ENCODE measurements at places on chromosomes 3 and 15.

- DNase-seq: no peak
Observed at GRCh38 chr3:177262396-177262795, 65.1 kb upstream of the TBL1XR1 start.

DNA sequence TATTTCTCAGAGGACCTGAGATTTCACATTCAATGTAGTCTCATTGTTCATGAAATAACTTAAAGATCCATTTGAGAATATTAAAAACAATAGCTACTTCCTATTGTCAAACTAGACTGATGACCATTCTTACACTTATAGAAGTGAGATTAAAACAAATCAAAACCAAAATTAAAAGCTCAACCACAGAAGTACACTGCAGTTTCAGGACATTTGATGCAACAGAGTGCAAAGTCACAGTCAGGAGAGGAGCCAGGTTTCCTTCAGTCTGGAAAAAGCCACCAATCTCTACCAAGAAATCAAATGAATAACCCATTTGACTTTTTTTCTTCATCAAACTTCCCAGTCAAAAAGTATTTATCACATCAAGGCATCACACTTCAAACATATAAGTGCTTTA, 5.5 kb downstream of the CCPG1 start:
- DNase-seq: no peak

GRCh38 chr3:39809181-39809994, at the start of gene MYRIP:
Gene MYRIP (plus strand): TSS chr3:39809609. CDS start chr3:39900817, 91,208 bp downstream.
- DNase-seq: peak; percentile 65

GRCh38 chr3:43795491-43795890, 104.8 kb downstream of the ABHD5 start:
- no peak for DNase-seq

DNA sequence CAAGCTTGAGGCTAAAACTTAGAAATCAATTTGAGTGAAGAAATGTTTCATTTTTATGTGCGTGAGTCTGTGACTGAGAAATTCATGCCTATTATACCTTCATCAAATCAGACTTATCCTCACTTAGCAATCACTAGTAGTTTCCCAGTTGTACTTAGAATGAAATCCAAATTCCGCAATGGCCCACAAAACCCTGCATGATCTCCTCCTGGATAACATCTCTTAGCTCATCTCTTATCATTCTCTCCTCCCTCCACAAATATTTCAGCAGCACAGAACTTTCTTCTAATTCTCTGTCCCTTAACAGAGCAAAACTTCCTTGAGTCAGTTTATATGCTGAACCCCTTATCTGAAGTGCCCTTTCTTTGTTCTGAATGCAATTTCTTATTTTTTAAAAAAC, 198.8 kb upstream of the TGFBR2 start:
- DNase-seq: no peak

DNA sequence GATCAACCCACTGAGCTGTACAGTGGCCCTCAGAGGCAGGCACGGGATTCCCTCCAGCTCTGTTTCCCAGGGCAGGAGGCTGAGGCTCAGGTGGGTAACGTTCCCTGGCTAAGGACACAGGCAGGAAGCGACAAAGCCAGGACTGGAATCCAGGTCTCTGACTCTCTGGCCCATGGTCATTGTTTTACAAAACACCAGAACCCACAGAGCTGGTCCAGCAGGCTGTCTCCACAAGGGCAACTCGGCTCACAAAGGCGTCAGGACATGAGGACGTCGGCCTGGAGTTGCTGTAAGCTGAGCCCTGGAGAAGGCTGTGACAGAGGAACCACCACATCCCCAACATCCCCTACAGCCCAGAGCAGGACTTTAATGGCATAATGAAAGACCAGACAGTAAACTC, 30.7 kb downstream of the NUP210 start:
- no peak for DNase-seq

DNA sequence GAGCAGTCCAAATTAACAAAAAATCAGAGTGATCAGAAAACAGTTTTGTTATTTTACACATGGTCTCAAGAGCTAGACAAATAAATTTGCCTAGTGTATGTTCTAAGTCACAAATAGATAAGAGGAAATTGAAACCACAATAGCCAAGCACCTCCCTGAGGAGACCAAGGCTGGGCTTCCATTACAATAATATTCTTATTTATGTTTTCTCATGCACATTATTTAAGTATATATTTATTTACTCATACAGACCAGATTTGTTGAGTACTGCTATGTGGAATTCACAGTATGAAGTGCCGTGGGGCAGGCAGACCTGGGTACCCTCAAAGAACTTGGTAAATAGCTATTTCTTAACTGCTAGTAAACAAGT, 242.3 kb upstream of the ICE2 start:
- DNase-seq: no peak

DNA sequence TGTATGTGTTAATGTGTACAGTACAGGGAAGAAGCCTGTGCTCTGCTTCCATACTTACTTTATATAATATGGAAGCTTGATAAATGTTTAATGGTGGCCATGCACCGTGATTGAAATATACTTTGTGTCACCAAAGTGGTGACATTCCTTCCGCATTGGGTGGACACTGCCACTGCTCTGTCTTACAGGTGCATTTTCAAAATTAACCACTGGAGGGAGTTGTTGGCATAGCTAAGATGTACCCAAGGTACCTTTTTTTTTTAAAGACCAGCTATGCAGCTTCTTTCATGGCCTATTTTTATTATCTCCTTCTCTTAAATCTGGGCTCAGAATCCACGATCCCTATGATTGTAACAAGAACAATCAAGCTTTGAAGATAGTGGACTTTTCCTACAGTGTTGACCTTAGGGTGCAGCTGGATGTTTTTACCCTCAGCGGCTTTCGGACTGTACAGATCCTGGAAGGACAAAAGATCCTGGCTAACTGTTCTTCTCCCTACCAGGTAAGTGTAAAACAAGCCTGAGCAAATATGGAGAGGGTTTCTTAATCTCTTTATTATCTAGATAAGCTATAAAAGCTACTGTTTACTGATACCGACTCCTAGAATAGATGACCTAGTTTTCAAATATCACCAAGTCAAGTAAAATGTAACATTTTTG, 21.6 kb upstream of the PAK6 start:
- DNase-seq: peak; percentile 64

DNA sequence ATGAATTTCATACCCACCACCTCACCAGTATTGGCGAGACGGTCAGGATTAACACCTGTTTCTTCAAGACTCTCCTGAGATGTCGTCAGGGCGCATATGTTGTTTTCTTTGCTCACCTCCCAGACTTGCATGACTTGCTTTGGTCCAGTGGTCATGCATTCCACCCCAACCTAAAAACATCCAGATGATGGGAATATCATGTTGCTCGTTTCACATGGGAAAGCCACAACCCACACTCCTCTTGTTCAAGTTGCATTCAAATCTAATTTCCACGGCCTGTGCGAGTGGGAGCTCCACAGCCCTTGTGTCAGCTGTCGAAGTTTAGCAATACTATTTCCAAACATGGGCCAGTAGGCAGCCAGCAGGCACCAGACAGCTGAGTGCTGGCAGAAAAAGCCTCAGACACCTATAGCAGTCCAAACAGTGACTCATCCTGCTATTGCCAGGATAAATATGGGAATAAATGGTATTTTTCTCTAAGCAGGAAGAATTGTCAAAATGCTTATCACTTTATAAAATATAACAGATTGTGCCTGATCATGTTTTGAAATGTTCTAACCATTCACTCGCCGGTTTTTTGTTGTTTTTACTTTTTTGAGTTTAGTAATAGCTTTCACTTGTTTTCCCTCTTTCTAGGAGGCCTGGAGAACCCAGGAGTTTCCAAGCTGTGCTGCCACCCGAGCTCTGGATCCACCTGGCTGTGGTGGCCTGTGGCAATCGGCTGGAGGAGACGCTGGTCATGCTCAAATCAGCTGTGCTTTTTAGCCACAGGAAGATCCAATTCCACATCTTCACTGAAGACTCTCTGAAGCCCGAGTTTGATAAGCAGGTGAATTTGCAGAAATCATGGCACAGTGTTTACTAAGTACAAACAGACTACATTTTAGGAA, 20.1 kb downstream of the GXYLT2 start:
- no peak for DNase-seq

GRCh38 chr15:97652700-97653167, 307.8 kb upstream of the ARRDC4 start:
- no peak for DNase-seq

DNA sequence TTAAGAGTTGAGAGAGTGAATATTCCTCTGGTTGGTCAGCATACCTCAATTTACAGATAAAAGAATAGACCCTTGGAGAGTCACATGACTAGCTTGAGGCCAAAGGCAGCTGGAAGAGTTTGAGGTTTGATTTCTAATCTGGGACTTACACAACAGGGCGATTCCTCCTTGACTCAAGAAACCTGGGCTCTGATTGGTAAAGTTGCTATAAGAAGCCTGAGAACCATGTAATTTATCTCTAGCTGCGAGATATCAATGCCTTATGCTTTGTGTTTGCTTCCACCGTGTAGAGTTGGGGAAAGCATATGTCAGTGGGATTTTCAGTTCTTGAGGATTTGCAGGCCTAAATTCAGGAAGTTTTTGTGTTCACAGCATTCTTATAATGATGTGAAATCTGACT, 206.0 kb downstream of the KLHL25 start:
- DNase-seq: no peak

GRCh38 chr3:79564192-79564591, 203.6 kb downstream of the ROBO1 start:
- DNase-seq: no peak

- DNase-seq: no peak
Observed at GRCh38 chr15:81752546-81752942, 293.3 kb downstream of the MEX3B start.

GRCh38 chr3:134526319-134526718, 40.5 kb downstream of the CEP63 start:
- no peak for DNase-seq

- no peak for DNase-seq
Observed at GRCh38 chr15:92346063-92346462, 47.6 kb upstream of the ST8SIA2 start.

DNA sequence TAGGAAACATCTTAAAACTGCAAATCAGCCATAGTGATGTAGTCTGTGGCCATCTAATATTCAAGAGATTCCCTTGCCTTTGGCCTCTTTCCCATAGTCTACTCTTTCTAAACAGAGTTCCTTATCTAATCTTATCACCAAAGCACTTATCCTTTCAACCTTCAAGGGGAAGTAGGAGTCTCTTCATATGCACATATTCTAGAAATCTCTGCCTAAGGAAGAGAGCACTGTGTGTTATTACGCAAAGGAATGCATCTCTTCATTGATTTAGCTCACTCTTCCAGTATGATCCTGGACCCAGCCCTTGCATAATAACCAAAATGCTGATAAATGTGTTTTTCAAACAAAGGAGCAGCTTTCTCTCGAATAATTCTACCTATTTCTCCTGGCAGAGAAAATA, 253.7 kb upstream of the TPRG1 start:
- DNase-seq: no peak

GRCh38 chr15:32096916-32097617, 66.8 kb downstream of the CHRNA7 start:
- DNase-seq: no peak

- no peak for DNase-seq
Observed at GRCh38 chr15:48425051-48425450, 93.8 kb downstream of the DUT start.

DNA sequence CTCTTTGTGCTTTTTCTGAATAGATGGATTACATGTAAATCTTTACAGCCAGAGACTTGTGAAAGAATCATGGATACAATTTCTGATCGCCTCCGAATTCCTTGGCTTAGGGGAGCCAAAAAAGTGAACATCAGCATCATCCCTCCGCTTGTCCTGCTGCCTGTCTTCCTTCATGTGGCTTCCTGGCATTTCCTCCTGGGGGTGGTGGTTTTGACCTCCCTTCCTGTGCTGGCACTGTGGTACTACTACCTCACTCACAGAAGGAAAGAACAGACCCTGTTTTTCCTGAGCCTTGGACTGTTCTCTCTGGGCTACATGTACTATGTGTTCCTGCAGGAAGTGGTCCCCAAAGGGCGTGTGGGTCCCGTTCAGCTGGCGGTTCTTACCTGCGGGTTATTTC, 5.9 kb downstream of the ZDHHC23 start:
- no peak for DNase-seq

DNA sequence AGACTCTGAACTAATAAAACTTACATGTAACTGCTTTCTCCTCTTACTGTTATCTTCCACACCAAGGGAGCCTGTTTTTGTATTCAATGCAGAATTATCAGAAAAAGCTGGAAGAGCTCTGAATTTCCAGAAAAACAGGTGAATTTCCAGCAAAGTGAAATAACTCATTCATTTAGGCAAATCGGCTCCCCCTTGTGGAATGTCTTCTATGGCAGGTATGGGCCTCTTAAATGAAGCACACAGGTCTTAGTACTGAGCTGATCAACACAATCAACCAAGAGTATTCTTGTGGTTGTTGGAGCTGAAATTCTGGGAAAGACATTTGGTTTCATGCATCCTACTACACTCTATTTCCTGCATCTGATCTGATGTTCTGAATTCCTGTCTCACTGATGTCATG, 31.0 kb upstream of the PTPRG start:
- DNase-seq: no peak

GRCh38 chr3:186096290-186096689, 12.6 kb downstream of the ETV5 start:
- DNase-seq: no peak

DNA sequence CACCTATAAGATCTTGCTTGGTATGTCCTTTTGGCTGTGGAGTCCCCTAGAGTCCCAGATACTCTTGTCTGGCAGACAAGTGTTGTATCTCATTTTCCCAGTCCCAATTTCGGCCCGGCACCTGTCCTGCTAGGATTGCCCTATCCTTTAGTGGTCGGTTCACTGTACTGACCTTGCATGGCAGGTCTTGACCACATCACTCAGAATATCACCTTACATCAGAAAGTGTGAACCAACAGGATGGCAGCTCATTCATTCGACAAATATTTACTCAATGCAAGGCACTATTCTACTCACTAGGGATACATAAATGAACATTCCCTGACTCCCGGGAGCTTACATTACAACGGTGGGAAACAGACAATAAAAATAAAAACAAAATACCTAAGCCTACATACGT, 5.7 kb upstream of the CCDC80 start:
- no peak for DNase-seq

- DNase-seq: no peak
Observed at GRCh38 chr3:12179441-12179840, 20.7 kb upstream of the TIMP4 start.

DNA sequence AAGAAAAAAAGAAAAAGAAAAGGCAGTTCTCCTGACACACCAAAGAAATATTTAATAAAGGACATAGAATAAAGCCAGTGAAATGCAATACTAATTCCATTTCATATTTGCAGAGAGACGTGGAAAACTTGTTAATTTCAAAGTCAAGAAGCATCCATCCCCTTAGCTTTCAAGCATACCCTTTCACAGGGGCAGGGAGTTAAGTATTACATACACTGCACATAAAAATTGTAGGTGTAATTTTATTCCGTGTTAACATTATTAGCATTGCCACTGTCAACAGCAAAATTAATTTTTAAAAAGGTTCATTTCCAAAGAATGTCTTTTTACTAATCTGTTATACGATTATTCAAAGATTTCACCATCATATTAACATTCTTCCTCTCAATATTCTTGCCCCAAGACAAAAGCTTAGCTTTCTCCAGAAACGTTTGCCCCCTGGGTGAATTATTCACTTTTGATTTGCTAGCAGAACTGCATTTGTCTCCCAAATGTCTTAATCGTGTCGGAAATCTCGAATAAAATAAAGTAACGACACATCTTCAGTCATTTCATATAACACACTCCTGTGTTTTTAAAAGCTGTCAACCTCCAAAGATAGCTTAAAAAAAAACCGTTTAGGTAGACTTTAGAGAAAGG, 517.9 kb downstream of the MECOM start:
- DNase-seq: no peak

- no peak for DNase-seq
Observed at GRCh38 chr3:137992592-137992991, 17.4 kb upstream of the CLDN18 start.

GRCh38 chr3:145224886-145225285, 936.1 kb downstream of the PLOD2 start:
- no peak for DNase-seq

GRCh38 chr3:151835751-151836525, 22.0 kb downstream of the AADAC start:
- no peak for DNase-seq

All from GM10248 (cell line).